ENCODE measurements at places on chromosomes 5 and 9. TPM values are rescaled to one million over a fixed set of nuclear protein-coding genes. Genes with fewer than 3 reads are reported as not detected.

The ERAP2 gene
- 0.93 TPM for total RNA-seq

The PDLIM4 gene
- 0.47 TPM for total RNA-seq

The SLC4A9 gene
- total RNA-seq: not detected

The SLC46A2 gene
- not detected for total RNA-seq

The CAMLG gene
- total RNA-seq: 27.4 TPM

The ENHO gene
- 2.9 TPM for total RNA-seq

The PCDHGB4 gene
- 0.87 TPM for total RNA-seq

The ZNF879 gene
- 0.65 TPM for total RNA-seq

The SARDH gene
- total RNA-seq: 0.15 TPM

The WDR38 gene
- total RNA-seq: not detected

The ZNF189 gene
- 9.9 TPM for total RNA-seq

The ANKRD20A1 gene
- total RNA-seq: 1.8 TPM

All from A549 treated with ZK216348 at 1 μM for 4 hours (cell line).